Stimulated activated CD8-positive, alpha-beta memory T cell treated with anti-CD3 and anti-CD28 coated beads, Interleukin-4, amount 100 ng/mL, for 4 hours (primary cell): ENCODE measurements at places on chromosomes 7 and 10.

- DNase-seq: no peak
Observed at GRCh38 chr7:4820967-4821471, 40.8 kb downstream of the PAPOLB start.

- DNase-seq: no peak
Observed at GRCh38 chr7:117808910-117809705, 64.1 kb downstream of the CTTNBP2 start.

DNA sequence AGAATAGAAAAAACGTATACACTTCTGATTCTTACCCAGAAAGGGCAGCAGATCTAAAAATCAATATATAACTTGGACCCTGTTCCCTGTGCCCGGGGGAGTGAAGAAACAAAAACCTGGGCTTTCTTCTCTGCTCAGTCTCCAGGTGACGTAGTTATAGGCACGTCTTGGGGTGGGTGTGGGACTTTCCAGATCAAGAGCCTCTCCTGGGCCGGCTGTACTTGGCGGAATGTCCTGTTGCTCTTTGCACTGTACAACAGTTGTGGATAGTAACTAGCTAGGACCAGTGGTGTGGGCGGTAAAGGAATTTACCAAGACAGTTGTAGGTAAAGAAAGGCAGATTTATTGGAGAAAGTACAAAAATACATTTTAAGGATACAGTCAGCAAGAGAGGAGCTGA lies 40.4 kb upstream of the STEAP4 start:
- no peak for DNase-seq

GRCh38 chr10:72954596-72955554 lies at the start of gene PLA2G12B:
Gene PLA2G12B (minus strand): TSS chr10:72954806. CDS start chr10:72954685, 121 bp downstream.
- no peak for DNase-seq

DNA sequence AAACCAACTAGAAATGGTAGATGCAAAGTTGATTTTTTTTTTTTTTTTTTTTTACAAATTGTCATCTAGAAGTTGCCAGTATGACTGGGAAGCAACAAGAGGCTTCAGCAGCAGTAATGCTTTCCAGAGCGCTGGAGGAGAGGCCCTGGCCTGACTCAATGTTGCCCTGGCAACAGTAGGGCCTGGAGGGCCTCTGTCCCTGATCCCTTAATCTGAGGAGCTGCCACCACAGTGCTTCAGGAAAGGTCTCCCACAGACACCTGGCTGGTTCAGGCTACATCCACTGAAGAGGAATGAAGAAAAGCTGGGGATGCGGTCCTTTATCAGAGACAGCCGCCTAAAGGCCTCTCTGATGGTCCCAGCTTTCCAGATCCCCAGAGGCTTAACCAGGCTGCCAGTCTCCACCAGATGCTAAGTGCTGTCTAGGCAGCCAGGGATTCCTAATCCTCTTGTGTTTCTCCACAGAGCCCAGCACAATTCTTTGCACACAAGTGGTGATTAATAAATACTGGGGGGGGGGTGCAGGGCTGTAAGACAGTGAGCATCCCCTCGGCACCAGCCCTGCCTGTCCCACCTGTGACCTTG lies 33.7 kb downstream of the ZNF777 start:
- DNase-seq: no peak

- no peak for DNase-seq
Observed at GRCh38 chr10:34168439-34168838, 646.7 kb downstream of the PARD3 start.

DNA sequence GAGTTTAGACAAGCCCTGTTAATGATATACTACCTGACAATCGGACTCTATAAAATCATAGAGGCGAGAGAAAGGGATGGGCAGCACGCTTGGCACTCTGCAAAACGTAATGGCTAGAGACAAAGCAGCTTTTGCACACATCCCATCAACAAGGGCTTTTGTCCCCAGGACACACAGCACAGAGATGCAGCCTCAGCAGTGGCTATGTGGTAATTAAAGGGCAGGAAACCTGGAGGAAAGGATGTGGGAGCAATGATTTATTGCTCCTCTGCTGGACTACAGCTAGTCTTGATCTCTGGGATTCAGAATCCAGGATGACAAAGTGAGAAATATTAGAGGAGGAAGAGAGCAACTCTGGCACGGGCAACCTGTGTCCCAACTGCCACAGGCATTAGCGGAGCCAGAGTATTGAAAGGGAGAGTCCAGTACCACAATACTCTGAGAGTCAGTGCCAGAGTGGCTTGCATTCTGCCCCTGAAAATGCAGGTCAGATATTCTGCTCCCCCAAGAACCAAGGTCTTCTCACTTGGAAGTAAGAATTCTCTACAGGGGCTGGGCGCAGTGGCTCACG lies 96.5 kb downstream of the ARMH3 start:
- no peak for DNase-seq

DNA sequence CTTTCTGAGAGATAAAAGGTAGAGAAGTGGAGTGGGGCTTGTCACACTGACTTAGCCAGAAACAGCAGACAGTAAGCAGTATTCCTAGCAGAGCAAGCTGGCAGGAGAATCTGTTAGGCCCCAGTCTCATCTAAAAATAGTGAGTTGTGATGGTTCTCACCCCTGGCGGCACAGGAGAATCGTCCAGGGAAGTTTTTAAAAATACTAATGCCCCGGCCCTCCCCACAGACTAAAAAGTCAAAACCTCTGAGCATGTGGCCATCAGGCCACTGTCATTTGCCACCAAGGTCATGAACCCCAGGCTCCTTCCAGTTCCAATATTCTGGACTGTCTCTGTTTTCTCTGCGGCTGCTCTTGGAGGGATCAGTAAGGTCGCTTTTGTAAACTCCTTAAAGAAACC lies 34.0 kb downstream of the LYZL1 start:
- no peak for DNase-seq
